Progenitor cell of endocrine pancreas (in vitro differentiated cells): ENCODE measurements at places on chromosomes 11 and 22. TPM values are rescaled to one million over a fixed set of nuclear protein-coding genes. Genes with fewer than 3 reads are reported as not detected.

GRCh38 chr11:32829680-32830412 lies at the start of gene PRRG4:
TSS of gene PRRG4 (plus strand) at chr11:32829927. CDS start at chr11:32830530, 603 bp downstream.
- H3K4me3 ChIP-seq, result peak within 1 kb of the TSS; percentile 82
- no peak within 1 kb of the TSS for H3K27ac ChIP-seq
- peak; percentile 51 for DNase-seq
- peaks cover 51% of the 10 kb centered on the region for H3K27me3 ChIP-seq

GRCh38 chr11:117316197-117316961 lies at the start of gene BACE1:
TSS of gene BACE1 (minus strand) at chr11:117316256. CDS start at chr11:117315795, 461 bp downstream.
- no peaks in the 10 kb centered on the region for H3K36me3 ChIP-seq
- H3K27me3 ChIP-seq, result no peaks in the 10 kb centered on the region
- peak; percentile 56 for DNase-seq

- peaks cover 2% of the 10 kb centered on the region for H3K4me1 ChIP-seq
- no peaks in the 10 kb centered on the region for H3K36me3 ChIP-seq
- no peak overlapping the region for H3K27ac ChIP-seq
- H3K27me3 ChIP-seq, result no peaks in the 10 kb centered on the region
Observed at GRCh38 chr11:29963796-29964195, 53.0 kb downstream of the KCNA4 start.

GRCh38 chr11:119337581-119338317 lies 2.9 kb downstream of the C1QTNF5 start:
- H3K27ac ChIP-seq, result no peak overlapping the region
- peaks cover 9% of the 10 kb centered on the region for H3K4me1 ChIP-seq
- no peak for DNase-seq
- H3K36me3 ChIP-seq, result peaks cover 3% of the 10 kb centered on the region
- H3K27me3 ChIP-seq, result peaks cover 31% of the 10 kb centered on the region
- no peak overlapping the region for H3K4me3 ChIP-seq

DNA sequence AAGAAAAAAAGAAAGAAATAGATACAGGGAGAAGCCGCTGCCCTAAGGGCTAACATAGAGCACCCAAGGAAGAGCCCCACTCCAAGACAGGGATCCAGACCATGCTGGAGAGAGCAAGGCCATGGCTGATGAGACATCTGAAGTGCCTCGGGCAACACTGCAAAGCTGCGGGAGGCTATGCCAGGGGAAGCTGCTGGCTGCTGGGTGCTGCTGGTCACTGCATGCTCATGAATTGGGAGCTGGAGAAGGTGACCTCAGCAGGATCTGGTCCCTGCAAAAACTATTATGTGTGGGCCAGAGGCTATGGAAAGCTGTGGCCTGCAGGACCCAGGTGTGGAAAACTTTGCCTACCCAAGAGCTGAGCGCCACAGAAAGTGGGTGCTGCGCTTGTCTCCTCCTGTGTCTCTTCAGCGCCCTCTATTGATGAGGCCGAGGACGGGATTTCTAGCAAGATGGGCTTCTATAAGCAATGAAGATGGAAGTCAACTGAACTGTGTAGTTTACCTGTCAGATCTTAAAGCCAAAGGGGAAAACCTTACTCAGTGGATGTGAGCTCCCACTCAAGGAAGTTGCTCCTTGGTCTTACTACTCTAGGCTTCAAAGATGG lies 17.3 kb upstream of the SLC29A2 start:
- peaks cover 21% of the 10 kb centered on the region for H3K27me3 ChIP-seq
- H3K4me3 ChIP-seq, result no peak overlapping the region
- no peak for DNase-seq
- no peaks in the 10 kb centered on the region for H3K36me3 ChIP-seq
- H3K4me1 ChIP-seq, result peaks cover 3% of the 10 kb centered on the region
- H3K27ac ChIP-seq, result no peak overlapping the region

DNA sequence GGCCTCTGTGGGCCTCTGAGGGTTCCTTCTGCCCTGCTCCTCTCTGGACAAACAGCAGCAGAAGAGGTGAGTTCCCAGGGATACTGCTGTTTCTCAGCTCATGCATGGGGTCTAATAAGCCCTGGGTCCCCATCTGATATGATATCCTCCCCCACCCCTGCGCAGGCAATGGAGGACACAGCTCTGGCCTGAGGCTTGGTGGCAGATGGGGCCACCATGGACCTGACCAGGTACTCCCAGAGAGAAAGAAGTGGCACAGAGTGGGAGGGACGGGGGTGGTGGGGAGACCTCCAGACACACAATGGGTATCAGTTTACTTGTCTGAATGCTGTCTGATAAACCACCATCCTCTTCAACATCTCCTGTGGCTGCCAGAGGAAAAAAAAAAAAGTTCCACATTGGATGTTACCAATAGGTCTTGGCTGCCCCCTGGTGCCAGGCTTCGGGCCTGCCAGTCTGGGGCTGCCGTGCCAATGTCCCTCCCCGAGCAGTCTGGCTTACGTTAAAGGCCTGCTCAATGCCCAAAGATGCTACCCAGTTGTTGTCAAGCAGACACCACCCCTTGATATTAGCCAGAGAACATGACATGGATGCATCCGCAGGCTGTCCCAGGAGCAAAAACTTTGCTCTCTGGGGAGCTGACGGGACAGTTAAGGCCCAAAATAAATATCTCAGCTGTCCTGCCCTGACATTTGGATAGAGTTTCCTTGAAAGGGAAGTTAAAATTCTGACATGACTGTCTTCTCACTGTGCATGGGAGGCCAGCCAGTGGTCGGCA lies 27.9 kb upstream of the ABCC8 start:
- no peaks in the 10 kb centered on the region for H3K36me3 ChIP-seq
- peaks cover 26% of the 10 kb centered on the region for H3K27me3 ChIP-seq
- peak; percentile 74 for DNase-seq
- no peak overlapping the region for H3K4me3 ChIP-seq
- H3K27ac ChIP-seq, result no peak overlapping the region

DNA sequence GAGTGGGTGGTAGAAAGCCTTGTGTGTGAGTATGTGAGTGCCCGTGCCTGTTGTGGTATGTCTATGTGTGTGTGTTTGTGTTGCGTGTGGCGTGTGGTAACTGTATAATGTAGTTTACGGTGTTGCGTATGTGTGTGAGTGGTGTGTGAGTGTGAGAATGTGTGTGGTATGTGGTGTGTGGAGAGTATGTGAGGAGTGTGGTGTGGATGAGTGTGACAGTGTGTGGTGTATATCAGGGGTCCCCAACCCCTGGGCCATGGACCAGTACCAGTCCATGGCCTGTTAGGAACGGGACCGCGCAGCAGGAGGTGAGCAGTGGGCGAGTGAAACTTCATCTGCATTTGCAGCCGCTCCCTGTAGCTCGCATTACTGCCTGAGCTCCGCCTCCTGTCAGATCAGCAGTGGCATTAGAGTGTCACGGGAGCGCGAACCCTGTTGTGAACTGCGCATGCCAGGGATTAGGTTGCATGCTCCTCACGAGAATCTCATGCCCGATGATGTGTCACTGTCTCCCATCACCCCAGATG lies 5.7 kb downstream of the UPK3A start:
- DNase-seq, result no peak
- H3K36me3 ChIP-seq, result no peaks in the 10 kb centered on the region
- no peak overlapping the region for H3K4me3 ChIP-seq

DNA sequence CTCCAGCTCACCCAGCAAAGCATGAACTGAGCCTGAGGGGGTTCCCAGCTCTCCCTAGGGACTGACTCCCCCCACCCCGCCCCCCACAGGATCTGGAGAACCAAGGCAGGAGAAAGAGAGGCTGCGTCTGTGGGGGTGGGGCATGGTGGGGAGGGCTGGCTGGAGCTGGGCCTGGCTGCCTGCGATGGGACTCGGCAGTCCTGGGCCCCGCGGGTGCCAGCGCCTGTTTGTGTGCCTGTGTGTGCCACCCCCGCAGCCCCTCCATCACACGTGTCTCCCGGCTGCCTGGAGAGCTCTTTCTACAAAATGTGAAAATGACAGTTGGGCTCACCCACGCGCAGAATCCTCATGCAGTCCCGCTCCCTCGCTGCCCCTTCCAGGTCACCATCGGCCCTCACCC lies 46.8 kb downstream of the CACNA1I start:
- no peak for DNase-seq
- H3K27me3 ChIP-seq, result peaks cover 26% of the 10 kb centered on the region
- H3K4me3 ChIP-seq, result no peak overlapping the region
- H3K4me1 ChIP-seq, result no peaks in the 10 kb centered on the region
- no peak overlapping the region for H3K27ac ChIP-seq

DNA sequence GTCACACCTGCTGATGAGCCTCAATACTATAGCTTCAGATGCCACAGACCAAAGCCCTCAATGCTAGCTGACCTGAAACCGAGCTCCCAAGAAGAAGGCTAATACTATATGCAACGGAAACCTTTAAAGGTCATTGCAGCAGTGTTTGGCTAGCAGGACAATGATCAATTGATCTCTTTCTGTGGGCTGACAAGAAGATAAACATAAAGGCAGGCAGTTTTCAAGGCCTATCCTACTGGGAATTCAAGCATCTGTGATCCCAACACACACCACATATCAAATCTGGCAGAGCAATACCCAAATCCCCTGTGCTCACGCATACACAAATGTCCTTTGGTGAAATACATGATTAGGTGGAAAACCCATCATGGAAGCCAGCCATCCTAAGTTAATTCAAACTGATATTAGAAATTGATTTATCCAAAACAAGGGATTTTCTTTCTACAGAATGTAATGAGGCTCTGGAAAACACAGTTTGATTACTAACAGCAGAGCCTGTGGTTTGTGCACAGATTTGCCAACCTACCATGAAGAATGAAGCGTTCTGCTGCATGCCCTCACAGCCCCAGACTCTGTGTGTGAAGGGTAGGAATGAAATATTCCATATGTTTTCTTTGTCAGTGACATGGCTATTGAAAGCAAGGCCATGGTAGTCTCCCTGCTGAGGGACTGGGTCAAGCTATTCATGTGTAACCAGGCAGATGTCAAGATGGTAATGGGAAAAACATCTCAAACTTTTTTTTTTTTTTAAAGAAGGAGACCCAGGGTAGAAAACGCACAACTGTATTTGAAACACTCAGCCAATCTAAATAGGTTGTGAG lies 12.2 kb downstream of the LGR4 start:
- peaks cover 75% of the 10 kb centered on the region for H3K4me1 ChIP-seq
- DNase-seq, result no peak
- H3K27me3 ChIP-seq, result no peaks in the 10 kb centered on the region
- peak overlapping the region; percentile 93 for H3K27ac ChIP-seq

DNA sequence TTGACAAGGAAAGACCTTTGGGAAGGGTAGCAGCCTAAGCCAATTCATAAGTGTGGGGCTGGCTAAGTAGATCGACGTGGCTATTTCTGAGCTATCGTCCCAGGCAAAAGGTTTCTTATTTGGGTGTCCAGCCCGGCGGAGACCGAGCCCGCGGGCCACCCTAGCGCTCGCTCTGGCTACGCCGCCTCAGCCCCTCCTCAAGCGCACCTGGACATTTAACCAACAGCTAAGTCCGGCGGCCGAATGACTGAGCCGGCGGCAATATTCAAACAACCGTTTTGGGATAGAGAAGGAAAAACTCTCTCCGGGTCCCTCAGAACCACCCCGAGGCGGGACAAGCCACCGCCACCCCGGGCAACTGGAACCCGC lies 457 bp downstream of the RNF141 start:
- peak; percentile 51 for DNase-seq
- peak overlapping the region; percentile 96 for H3K27ac ChIP-seq
- no peaks in the 10 kb centered on the region for H3K36me3 ChIP-seq
- H3K4me1 ChIP-seq, result peaks cover 10% of the 10 kb centered on the region
- peak overlapping the region; percentile 91 for H3K4me3 ChIP-seq

GRCh38 chr11:67629386-67630227 lies at the start of gene NUDT8:
TSS of gene NUDT8 (minus strand) at chr11:67629937. CDS start at chr11:67629911, 26 bp downstream.
- DNase-seq, result peak; percentile 68
- peak within 1 kb of the TSS; percentile 78 for H3K4me3 ChIP-seq
- H3K4me1 ChIP-seq, result peaks cover 7% of the 10 kb centered on the region

Gene NCAM1
- 17.8 and 27.3 TPM in 2 replicates for total RNA-seq

Gene TRPM5
- 0.46 and 0.84 TPM in 2 replicates for total RNA-seq

Gene HBB
- total RNA-seq, result not detected in 2 replicates

Gene CCDC15
- total RNA-seq, result 3.8 and 4.0 TPM in 2 replicates

Gene GAB2
- total RNA-seq, result 33.6 and 37.6 TPM in 2 replicates

Gene MS4A4A
- total RNA-seq, result 0.33 TPM in 1 of 2 replicates, not detected in the other

Gene SNX32
- 3.6 and 4.6 TPM in 2 replicates for total RNA-seq

Gene KRTAP5-11
- not detected in 2 replicates for total RNA-seq

Gene OR8D4
- 0.24 and 0.58 TPM in 2 replicates for total RNA-seq

Gene HORMAD2
- total RNA-seq, result not detected in 2 replicates

Gene SCGB1C1
- not detected in 2 replicates for total RNA-seq

Gene FGF19
- total RNA-seq, result not detected in 2 replicates
